ENCODE measurements at places on chromosomes 2 and 18.

DNA sequence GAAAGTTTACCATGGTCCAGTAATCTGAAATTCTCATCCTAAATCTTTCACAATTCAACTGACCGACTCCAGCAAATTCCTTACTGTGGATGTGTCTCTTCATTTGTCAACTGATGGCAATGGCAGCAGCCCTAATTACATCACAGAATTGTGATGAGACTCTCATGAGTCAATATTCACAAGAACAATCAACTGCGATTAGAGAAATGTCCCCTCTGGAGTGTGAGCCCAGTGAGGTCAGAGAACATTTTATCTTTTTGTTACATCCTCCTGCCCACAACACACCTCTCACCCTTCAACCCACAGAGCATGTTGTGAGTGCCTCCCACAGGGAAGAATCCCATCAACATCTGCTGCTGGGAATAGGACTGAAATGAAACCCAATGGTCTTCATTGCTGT is 73.6 kb downstream of the CD226 start:
- DNase-seq: no peak

GRCh38 chr2:41736105-41736567 is 311.7 kb upstream of the PKDCC start:
- no peak for DNase-seq

GRCh38 chr18:33576999-33577646 is 896 bp upstream of the ASXL3 start:
- DNase-seq: no peak

DNA sequence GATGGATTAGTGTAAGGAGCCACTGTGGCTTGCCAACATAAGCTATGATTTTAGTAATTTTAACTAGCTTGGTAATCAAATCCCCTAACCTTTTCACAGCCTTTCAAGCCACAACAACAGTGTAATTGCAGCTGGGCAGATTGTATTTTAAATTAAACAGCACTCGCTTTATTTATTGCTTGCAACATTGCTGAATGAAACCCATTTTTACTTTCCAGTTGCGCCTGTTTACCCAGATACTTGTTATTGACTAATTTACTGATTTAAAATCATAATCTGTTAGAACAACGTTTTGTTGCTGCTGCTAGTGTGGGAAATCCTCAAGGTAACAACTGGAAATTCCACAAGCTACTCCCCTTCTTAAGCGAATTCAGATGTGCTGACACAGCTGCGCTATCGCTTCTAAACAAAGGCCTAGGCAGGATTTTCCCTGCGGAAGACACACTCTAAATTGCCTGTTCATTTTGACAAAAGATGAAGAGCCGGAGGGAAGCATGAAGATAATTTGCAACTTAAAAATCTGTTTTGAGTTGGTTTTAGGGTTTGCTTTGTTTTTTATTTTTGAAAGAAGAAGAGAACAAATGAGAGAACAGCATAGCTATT is 283.9 kb downstream of the ALPK2 start:
- no peak for DNase-seq

- no peak for DNase-seq
Observed at GRCh38 chr2:12605936-12606335, 110.8 kb upstream of the TRIB2 start.

- no peak for DNase-seq
Observed at GRCh38 chr2:134410831-134411231, 157.0 kb downstream of the MGAT5 start.

Measured in HFF-Myc (cell line).